ENCODE measurements at places on chromosomes 2 and 18. TPM values are rescaled to one million over a fixed set of nuclear protein-coding genes. Genes with fewer than 3 reads are reported as not detected.
A peak's percentile ranks its signal among the peaks of the same experiment; 100 is the strongest.

Gene MYO5B
- 0.98 TPM for total RNA-seq

Gene WNT6
- 0.09 TPM for total RNA-seq

- no peak overlapping the region for H3K27ac ChIP-seq
- no peak overlapping the region for H3K4me3 ChIP-seq
- no peaks in the 10 kb centered on the region for H3K27me3 ChIP-seq
- H3K36me3 ChIP-seq, result no peaks in the 10 kb centered on the region
- DNase-seq, result peak; percentile 68
These were observed 190.8 kb downstream of the ARHGAP28 start for GRCh38 chr18:6920099-6920955.

DNA sequence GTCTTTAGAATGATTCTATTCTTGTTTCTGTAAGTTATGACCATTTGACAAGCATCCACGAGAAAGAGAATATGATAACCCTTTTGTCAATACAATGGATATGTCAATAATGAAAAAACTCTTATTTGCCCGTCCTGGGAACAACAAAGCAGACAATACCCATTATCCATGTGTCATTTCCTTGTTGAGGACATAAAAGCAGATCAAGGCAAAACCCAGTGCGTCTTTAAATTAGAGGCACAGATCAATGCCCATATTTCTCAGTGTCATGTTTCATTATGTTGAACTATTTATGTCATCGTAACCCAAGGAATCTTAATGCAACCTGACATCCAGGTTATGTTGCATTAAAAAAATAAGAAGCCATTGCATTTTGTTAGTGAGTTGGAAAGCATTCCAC lies 365.0 kb upstream of the CELF4 start:
- DNase-seq, result no peak
- no peaks in the 10 kb centered on the region for H3K36me3 ChIP-seq
- no peak overlapping the region for H3K4me3 ChIP-seq
- H3K27me3 ChIP-seq, result no peaks in the 10 kb centered on the region

- no peaks in the 10 kb centered on the region for H3K27me3 ChIP-seq
- no peaks in the 10 kb centered on the region for H3K4me1 ChIP-seq
- no peak overlapping the region for H3K27ac ChIP-seq
These were observed 206.6 kb downstream of the HAUS1 start for GRCh38 chr18:46310675-46311345.

DNA sequence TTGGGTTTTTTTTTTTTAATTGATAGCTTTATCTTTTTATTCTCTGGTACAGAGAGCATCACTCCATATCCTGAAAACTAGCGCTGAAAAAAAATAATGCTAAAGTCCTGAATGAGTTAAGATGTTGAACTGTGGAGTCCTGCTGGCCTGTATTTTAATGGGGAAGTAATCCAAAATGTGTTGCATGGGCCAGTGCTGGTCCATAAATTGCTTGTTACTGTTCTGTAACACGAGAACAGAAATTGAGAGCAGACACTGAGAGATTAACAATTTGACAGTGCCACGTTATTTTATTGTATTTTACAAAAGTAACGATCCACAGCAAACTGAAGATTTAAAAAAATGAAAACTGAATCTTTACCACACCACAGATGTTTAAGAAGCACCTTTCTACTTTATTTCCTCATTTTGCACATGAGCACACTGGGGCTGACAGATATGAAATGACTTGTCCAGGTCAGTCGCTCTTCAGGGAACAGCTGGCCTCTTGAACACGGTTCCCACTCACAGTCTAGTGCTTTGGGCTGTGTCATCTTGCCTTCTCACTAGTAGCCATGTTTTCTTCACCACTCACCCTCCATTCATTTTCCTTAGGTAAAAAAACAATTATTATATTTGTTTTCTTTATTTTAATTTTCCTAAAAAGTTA lies 35.3 kb downstream of the ZCCHC2 start:
- H3K36me3 ChIP-seq, result peaks cover 25% of the 10 kb centered on the region
- no peak overlapping the region for H3K27ac ChIP-seq
- H3K27me3 ChIP-seq, result no peaks in the 10 kb centered on the region

GRCh38 chr18:23941791-23942190 lies 72.8 kb upstream of the TTC39C start:
- H3K36me3 ChIP-seq, result no peaks in the 10 kb centered on the region
- H3K27me3 ChIP-seq, result no peaks in the 10 kb centered on the region

- peak overlapping the region; percentile 44 for H3K27ac ChIP-seq
- H3K36me3 ChIP-seq, result no peaks in the 10 kb centered on the region
- no peaks in the 10 kb centered on the region for H3K27me3 ChIP-seq
- H3K4me1 ChIP-seq, result peaks cover 8% of the 10 kb centered on the region
- no peak overlapping the region for H3K4me3 ChIP-seq
These were observed 39.8 kb upstream of the TBC1D8 start for GRCh38 chr2:101190747-101191516.

All from muscle of leg (tissue), 16 donors.